ENCODE measurements at places on chromosomes 5 and 9. TPM values are rescaled to one million over a fixed set of nuclear protein-coding genes. Genes with fewer than 3 reads are reported as not detected.

DNA sequence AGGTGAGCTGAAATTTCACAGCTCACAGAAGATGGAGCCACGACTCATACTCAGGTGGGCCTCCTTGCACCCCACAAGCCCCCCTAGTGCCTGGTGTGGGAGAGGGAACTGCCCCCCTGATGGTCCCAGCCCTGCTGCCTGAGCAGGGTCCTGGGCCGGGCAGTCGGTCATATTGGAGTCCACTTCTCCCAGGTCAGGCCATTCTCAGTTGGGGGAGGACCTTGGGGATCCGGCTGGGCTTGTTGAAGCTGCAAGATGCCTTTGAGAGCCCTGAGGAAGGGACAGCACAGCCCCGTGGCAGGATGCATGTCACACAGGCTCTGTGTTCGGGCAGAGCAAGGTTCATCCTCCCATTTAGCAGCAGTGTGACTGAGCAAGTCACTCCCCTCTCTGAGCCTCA lies 56.6 kb downstream of the ERGIC1 start:
- no peak for DNase-seq

- DNase-seq = peak; percentile 97
Measured at GRCh38 chr5:150540615-150541396, 32.9 kb downstream of the NDST1 start.

FAM169A gene
- 3.9 TPM for total RNA-seq

AGXT2 gene
- under 0.01 TPM for total RNA-seq

DNA sequence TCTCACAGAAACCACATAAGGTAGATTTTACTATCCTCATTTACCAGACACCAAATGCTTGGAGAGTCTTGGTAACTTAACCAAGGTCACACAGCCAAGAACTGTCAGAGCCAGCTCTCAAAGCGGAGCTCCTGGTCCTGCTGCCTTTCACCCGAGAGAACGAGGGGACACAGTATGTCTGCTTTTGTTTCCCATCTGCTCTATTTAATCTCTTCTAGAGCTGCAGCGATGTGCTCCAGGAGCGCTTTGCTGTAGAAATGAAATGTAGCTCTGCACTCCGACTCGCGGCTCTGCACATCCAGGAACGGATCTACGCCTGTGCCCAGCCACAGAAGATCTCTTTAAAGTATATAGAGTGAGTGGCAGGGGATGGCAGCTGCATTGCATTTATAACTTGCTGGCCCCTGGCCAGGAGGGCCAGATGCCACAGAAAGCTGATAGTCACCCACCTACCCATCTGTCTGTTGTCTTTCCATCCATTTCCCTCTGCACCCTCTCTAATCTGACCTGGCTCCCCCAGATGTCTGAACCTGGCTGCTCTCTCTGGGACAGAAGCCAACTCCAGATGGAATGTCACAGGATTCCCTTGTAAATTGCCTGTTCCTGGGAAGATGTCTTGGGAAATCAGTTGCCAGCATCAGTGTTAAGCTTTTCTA lies 21.4 kb upstream of the TRMT10B start:
- peak; percentile 67 for DNase-seq

DNA sequence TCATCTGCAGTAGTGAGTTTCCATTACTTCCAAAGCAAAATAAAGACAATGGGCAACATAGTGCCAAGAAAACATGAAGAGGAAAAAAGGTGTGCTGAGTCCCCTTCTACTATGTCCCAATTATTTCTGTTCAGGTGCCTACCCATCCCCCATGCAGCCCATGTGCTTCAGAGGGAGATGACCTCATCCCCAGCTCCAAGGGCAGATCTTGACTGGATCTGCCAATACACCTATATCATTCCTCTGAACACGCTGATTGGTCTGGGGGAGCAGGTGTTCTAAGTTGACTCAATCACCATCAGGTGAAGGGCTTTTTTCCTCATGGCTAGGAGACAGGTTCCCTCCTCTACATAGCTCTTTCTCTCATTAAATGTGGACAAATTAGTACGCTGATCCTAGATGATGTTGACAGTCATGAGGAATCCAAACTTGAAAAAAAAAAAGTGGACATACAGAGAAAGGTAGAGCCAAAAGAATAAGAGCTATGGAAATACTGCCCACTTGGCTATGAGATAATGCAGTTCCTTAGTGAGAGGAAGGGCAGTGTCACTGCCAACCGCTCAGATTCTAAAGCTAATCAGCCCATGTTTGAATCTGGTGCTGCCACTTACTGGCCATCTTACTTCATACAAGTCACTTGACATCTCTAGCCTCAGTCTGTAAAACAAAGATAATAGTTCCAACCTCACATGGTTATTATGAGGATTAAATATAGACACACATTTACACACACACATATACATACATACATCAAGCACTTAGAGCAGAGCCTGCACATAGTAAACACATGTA lies 23.1 kb downstream of the PRELID2 start:
- peak; percentile 53 for DNase-seq

CBY3 gene
- total RNA-seq = not detected

DNA sequence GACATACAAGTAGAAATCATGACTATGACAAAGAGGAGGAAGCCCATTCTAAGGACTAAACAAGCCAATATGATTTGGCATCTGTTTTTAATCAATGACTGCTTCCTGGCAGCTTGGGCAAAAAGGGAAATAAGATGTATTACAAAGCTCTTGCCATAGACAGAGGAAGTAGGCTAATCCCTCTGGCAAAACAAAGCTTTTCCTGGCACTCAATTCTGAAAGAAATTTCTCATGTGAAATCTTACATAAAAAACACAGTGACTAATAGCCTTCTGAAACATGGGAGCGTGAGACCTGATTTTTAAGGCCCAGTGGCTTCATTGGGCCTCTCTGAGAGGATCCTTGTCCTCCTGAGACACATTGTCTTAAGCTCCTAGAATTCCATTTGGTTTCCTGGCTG lies 93.6 kb downstream of the COL23A1 start:
- DNase-seq = no peak

DPP7 gene
- total RNA-seq = 44.8 TPM

MPDZ gene
- 46.4 TPM for total RNA-seq
